Fibroblast of mammary gland (primary cell): ENCODE measurements at places on chromosomes 3 and 15.
A peak's percentile ranks its signal among the peaks of the same experiment; 100 is the strongest.

GRCh38 chr3:125062904-125063618 lies 7.3 kb upstream of the HEG1 start:
- DNase-seq = peak; percentile 87

DNA sequence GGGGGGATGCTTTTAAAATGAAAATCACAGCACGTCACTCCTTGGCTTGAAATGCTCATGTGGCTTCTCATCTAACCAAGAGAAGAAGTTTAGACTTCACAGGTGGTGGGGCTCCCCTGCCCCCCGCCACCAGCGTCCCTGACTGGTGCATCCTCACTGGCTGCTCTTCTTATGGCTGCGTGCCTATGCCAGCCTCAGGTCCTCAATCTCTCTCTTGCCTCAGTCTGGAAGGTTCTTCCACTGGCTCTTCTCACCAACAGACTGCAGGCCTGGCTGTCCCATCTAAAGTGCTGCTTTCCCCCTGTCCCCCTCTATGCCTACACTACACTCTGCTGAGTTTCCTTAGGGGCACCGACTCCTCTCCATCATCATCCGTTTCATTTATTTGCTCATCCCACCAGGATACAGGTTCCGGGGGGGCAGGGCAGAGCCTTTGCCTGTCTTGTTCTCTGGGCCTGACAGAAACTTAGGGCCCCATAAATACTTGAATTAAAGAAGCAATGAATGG lies 20.6 kb downstream of the ABTB1 start:
- DNase-seq = no peak

- no peak for DNase-seq
These were observed 274.2 kb downstream of the OCA2 start for GRCh38 chr15:27824841-27825422.

DNA sequence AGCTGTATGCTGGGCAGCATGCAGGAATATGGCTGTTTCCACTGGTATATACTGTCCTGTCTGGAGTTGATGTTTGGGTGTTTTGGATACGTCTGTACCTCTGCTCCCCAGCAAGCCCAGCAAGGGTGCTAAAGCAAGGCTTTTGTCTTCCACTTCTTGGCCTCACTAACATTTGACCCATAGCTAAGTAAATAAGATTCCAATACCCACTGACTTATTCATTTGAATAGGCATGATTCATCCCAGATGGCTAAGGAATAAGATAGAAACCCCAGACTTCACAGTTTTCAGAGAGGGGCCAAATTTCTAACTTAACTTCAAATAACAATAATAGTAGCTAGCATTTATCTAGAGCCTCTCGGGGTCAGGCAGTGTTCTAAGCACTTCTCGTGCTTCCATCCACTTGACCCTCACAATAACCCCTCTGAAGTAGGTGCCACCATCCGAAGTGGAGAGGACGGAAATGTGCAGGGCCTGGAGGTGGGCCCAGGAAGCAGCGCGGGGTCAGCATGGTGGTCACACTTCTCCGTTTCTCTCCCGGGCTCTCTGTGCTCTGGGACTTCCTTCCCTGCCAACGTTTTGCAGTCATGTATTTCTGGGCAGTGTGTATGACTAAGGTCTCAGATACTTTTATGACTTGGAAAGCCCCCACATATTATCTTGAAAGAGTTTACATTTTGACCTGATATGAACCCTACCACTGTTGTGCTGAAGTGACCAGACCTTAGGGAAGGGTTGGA lies 39.3 kb downstream of the LRRK1 start:
- peak; percentile 76 for DNase-seq

- peak; percentile 86 for DNase-seq
These were observed 37.9 kb upstream of the LRTM1 start for GRCh38 chr3:54965746-54966145.

- DNase-seq = peak; percentile 98
These were observed 18.7 kb downstream of the MGLL start for GRCh38 chr3:127803619-127804018.
